ENCODE measurements at places on chromosomes 13 and 19.

DNA sequence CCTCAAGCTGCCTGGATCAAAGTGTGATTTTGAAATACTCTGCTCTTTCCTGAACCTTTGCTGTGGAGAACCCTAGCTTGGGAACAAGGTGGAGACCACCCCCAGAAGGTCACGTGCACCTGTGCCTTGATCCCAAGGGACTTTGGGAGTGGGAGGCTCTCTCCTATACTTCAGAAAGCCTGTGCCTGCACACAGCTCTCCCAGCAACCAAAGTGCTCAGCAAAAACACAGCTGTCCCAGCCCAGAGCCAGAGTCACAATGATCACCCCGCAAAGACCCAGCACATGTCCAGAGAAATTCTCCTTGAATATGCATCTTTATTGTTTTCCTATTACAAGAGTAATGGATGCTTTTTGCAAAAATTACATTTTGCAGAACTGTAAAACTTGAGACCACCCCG, 43.4 kb downstream of the TNFRSF19 start:
- DNase-seq = no peak

- DNase-seq = peak; percentile 65
These were observed 11.1 kb downstream of the CIC start for GRCh38 chr19:42279902-42280814.

- no peak for DNase-seq
These were observed 6.0 kb downstream of the PCDH8 start for GRCh38 chr13:52842441-52842840.

DNA sequence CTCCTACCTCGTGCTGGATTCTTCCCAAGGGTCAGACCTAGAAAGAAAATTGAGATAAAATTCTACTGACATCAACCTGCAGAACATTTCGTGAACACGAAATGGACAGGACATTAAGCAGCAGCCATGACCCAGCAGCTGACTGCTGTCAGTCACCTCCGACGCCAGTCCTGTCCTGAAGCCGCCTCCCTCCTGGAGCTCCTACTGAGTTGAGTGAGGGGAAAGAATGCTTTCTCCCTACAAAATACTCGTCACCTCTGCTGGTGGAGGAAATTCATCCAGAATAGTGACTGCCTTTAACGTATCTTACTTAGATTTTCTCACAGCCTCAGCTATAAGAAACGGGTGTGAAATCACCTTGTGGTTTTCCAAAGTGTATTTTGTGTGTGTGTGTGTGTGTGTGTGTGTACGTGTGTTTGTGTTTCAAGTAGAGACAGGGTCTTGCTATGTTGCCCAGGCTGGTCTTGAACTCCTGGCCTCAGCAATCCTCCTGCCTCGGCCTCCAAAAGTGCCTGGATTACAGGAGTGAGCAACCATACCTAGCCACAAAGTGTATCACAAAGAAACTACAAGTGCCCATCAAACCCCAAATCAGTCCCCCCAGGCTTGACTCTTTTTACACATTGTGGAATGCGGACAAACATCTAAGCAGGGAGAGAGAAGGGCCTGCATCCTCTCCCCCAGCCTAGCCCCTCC, 2.3 kb upstream of the C13orf42 start:
- DNase-seq = no peak
